ENCODE measurements at places on chromosomes 3 and 15.
A peak's percentile ranks its signal among the peaks of the same experiment; 100 is the strongest.

DNA sequence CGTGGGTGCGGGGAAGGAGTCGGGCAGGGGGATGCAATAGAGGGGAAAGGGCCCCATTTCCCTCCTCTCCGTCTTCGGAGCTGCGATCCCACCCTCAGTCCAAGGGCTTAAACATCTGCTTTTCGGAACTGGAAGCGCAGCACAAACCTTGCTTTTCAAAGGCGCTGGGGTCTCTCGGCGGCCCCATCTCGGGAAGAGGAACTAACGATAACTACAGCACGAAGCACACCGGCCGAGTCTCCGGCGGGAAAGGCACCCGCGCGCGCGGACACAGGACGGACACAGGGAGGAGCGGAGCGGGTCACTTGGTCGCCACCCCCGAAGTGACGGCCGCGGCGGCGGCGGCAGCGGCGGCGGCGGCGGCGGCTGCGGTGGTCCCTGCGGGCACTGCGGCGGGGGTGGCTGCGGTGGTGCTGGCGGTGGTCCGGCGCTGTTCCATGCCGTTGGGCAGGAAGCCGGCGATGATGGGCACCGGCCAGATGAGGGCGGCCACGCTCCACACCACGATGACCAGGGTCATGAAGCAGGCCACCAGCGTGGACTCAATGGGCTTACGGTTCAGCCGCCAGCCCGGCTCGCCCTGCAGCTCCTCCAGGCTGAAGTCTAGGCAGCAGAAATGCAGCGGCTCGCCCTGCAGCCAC is 1.1 kb downstream of the TMEM158 start:
- peak; percentile 71 for DNase-seq

DNA sequence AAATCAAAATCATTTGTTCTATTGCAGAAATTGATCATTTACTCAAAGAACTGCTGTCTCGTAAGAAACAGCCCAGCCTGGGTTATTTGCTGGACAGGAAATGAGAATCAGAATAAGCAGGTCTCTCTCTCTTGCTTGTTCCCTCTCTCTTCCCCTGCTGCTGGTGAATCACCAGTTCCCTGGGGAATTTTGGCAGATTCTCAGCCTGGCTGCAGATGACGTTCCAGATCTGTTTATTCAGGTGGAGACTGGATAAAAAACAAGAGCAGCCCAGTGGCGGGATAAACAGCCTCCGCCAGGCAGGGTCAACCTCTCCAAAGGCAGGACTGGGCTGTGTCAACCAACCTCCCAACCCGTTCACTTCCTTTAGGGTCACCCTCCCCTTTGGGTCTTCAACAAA is 72.1 kb downstream of the LRIG1 start:
- DNase-seq = no peak

DNA sequence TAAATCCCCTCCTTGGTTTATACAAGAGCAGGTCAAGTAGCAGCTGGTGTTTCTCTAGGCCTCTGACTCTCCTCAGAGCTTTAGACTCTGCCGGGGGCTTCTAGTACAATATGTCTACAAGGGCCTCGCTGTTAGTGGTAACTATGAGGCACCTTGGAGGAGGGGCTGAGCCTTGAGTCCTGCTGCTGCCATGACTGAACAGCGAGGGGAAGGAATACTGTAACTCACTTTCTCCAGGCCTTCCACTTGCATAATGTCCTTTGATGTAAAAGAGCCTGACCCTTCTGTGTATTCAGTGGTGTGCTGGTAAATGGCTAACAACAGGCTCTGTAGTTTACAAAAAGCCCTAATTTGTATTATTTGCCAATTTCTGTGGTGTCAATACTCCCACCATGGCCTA is 27.8 kb downstream of the DRD3 start:
- no peak for DNase-seq

DNA sequence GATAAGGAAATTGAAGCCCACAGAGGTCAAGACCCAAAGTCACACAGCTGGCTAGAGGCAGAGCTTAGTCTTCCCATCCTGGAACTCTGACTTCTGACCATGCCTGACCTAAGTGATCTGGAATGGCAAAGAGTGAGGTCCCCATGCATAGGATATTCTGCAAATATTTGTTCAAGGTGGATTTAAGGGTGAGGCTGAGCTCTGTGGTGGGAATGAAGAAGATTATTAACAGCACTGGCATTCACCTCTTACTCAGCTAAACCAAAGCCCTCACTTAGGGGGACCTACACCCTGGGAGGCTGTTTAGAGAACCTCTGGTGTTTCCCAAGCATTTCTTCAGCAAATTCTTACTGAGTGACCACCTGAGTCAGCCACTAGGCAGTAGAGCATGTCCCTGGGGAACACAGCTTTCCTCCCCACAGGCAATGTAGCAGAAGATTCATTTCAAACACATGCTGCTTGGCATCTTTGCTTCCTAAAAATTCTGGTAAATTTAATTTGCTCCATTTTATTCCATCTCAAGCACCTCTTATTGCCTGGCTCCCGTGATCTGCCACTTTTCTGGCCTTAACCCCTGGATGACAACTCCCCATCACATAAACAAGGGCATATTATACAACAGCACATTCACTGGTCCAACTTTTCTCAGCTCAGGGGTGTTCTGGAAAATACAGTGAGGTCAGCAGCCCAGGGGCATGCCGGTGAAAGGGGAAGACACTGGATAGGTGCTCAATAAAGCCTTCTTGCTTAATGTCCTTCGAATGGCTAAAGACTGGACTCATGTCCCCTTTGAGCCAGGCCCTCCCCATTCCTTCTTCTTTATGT is 176.0 kb downstream of the ABHD5 start:
- no peak for DNase-seq

GRCh38 chr3:193743702-193744047 is 150.7 kb downstream of the OPA1 start:
- DNase-seq = no peak
